ENCODE measurements at places on chromosomes 2 and 18.

DNA sequence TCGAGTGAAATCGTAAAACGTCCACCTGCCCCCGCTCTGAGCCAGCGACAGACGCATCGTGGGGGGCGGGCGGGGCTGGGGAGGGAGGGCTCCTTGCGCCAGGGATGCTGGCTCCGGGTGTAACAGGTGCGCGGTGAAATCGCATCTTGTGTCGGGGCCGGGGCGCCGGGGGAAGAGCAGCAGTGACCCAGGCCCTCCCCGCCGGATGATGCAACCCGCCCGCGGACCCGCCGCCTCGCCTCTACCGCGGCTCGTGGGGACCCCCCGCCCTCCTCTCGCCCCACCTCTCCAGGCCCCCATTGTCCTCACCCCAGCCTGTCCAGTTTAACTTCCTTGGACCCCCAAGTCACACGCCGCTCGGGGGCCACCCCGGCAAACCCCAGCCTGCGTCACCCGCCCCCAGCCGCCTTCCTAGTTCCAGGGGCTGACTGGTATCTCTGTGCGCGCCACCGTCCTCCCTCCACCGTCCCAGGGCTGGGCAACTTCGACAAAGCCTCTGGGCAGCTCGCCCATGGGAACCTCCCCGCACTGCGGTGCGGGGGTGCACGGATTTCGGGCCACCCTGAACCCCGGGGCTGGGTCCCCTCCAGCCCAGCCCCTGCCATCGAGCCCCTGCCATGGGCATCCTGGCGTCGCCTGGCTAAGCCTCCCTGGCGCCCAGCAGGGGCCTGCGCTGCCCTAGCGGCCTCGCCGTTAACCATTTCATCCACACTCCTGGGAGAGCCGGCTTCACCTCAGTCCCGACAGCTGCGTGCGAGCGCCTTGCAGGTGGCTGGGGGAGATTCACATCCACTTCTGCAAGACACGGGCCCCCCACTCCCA lies 799 bp upstream of the KIF1A start:
- no peak for DNase-seq

DNA sequence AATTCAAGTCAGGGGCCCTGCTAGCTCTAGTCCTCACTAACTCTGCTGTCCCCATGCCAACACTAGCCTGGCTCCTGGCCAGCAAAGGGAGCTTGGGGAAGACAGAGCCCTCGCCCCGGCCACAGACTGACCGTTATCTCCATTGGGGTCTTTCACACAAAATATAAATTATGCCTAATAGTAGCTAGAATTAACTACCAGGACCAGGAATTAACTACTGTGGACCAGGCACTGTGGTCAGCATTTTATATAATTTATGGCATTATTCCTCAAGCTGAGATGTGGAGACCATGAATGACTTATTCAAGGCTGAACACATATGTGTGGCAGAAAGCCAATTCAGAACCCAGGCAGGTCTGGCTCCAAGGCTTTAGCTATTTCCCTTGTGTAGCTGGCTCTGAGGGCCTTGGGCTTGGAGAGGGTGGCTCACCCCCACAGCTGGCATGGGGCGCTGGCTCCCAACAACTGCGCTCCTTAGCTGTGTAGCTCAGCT lies 49.2 kb downstream of the CELF4 start:
- no peak for DNase-seq

GRCh38 chr2:74902281-74902860 lies 56.1 kb upstream of the POLE4 start:
- no peak for DNase-seq

DNA sequence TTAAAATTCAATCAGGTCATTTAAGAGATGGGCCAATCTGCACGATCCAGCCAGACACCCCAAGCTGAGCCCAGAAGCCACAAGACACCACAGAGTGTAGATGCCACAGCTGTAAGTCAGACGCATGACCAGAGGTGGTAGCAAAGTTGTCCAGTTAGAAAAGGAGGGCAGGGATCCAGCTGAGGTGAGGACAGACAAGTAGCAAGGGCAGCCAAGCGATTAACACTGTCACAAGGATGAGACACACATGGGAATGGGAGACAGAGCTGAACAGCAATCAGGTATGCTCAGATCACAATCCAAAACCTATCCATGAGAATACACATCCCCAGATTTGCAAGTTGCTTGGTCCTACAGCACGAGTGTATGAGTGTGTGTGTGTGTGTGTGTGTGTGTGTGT lies 143.4 kb upstream of the STK17B start:
- no peak for DNase-seq

- no peak for DNase-seq
Observed at GRCh38 chr2:158999458-158999857, 31.0 kb downstream of the TANC1 start.

DNA sequence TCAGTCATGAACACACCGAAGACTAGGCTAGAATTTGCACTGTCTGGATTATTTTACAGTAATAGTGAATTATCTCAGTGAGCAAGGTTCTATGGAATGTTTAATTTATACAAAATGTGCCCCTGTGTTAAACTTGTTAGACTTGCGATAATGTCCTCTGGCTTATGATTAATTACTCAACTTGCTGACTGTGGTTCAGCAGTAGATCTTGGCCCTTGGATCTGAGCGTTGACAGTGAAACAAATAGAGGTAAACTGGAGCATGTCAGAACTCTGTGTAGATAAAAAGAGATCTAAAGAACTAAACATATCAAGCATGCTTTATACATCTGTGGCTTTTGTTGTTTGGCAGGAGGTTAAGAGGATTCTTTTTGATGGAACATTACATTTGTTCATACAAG lies 407.6 kb downstream of the DSEL start:
- no peak for DNase-seq

- no peak for DNase-seq
Observed at GRCh38 chr18:58536534-58537271, 92.2 kb downstream of the ALPK2 start.

DNA sequence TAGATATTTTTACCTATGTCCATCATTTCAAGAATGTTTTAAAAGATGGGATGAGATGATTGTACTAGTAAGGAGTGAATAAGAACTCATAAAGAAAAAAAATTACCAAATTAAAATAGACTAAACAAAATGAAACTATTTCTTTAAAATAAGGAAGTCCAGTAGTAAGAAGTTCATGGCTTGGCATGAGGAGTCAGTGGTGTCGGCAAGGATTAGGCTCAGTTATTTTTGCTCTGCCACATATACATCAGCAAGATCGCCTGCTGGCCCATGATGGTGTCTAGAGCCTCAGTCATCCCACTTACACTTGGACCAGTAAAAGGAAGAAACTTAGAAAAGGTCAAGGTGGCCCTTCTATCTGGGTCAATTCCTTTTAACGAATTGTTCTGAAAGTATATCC lies 300.9 kb upstream of the SLC8A1 start:
- no peak for DNase-seq
